ENCODE measurements at places on chromosomes 5 and 9.

DNA sequence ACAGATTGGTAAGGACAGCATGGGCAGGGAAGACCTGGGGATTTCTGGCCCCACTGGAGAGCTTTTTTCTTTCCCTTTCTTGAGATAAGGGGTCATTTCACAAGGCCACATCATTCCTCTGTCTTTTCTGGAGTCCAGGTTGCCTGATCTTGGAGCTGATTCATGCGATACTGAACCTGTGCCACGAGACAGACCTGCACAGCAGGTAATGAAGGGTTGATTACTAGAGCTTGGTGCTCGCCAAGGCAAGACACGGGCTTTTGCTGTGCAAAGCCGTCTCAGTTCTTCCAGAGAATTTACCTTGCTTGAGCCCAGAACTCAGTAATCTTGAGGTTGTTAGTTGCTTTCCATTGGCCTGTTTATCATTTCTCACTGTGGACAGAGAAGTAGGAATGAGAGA lies 39.2 kb downstream of the NUP188 start:
- DNase-seq = no peak

DNA sequence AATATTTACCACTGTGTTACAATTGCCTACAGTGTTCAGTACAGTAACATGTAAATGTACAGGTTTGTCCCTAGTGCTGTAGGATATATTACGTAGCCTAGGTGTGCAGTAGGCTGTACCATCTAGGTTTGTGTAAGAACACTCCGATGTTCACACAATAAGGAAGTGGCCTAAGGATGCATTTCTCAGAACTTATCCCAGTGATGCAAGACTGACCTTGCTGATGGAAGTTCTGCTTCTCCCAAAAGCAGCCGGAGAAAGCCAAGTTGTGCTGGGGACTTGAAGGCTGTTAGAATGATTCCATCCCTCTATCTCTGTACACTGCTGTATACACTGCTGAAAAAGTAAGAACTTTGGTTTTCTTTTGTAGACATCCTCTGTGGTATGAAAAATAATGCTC lies 21.6 kb downstream of the NEUROG1 start:
- DNase-seq = no peak

DNA sequence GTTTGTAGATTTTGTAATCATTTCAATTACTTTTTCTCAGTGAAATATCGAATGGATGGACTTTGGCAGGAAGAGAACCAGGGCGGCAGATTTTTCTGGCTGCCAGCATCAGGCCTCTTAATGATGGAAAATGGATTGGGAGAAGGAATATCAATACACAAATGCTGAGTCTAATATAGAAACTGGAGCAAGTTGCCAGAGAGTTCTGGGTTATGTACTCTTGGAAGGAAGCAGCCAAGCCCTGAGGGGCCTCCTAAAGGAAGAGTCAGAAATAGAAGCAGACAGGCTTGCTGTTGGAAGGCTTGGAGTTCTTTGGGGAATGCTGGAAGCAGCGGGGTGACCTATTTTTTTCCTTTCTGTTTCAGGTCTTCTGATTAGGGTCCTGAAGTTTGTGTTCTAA lies 428.6 kb downstream of the DMAC1 start:
- DNase-seq = no peak

DNA sequence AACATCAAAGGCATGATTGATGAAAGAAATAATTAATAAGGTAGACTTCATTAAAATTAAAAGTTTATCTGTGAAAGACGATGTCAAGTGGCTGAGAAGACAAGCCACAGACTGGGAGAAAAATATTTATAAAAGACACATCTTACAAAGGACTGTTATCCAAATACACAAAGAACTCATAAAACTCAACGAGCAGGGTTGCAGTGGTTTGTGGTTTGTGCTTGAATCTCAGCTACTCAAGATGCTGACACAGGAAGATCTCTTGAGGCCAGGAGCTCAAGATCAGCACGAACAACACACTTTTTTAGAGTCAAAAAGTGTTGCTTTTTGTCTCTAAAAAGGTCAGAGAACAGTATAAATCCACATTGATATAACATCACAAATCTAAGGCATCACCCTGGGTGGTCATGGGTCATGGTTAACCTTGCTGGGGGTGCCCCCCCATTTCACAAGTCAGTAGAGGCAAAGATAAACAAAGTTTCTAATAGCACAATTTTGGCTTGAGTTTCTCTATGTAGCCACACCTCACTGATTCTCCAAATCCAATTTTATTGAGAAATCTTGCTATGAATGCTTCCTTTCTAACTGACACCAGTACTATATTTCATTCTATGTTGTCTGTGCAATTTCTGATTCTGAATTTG lies 342.9 kb upstream of the RPS23 start:
- DNase-seq = no peak

GRCh38 chr5:131766689-131767088 lies 30.1 kb downstream of the FNIP1 start:
- no peak for DNase-seq

DNA sequence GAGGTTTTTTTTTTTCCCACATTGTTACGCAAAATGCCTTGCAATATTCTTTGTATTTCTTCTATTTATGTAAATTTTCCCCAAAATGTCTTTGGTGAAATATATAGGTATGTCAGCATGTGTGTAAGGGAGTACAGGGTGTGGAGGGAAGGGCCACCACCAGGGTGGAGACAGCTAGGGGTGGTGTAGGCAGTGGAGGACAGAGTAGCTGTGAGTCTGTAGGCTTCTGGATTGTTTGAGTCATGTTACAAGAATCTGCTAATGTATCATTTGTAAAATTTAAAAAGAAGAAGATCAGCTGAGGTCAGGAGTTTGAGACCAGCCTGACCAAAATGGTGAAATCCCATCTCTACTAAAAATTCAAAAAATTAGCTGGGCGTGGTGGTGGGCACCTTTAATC lies 175.5 kb downstream of the NXNL2 start:
- DNase-seq = no peak

DNA sequence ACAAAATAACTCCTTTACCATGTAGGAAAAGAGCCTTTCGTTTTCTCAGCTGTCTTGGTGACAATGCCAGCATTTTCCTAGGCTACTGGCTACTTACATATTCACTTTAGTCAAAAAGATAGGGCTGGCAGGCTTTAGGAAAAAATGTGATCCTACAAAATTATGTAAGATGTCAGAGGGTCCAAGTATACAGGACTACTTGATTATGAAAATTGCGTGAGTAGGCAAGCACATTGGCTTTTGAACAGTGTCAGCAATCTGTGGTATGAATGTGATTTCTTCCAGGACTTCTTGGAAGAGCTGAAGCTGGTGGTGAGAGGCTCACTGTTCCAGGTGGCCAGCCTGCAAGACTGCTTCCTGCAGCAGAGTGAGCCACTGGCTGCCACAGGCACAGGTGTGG lies 22.8 kb downstream of the THBS4 start:
- DNase-seq = no peak

GRCh38 chr5:129652349-129653056 lies 95.4 kb upstream of the MINAR2 start:
- no peak for DNase-seq

DNA sequence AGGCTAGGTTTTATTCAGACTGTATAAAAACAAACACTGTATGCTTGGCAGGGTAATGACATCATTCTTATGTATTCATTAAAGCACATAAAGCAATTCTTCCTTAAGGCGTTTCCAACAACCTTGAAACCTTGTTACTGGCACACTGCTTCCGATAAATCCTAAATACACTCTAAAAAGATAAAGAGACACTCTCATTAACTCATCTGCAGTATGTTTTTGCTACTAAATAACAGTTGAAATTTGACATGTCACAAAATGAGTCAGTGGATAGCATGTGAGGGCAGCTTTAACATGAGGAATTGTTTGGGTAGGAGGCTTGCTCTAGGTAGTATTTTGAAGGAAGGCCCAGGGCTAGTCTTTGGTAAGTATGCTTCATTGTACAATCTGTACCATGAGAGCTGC lies 13.7 kb downstream of the YIPF5 start:
- DNase-seq = no peak

DNA sequence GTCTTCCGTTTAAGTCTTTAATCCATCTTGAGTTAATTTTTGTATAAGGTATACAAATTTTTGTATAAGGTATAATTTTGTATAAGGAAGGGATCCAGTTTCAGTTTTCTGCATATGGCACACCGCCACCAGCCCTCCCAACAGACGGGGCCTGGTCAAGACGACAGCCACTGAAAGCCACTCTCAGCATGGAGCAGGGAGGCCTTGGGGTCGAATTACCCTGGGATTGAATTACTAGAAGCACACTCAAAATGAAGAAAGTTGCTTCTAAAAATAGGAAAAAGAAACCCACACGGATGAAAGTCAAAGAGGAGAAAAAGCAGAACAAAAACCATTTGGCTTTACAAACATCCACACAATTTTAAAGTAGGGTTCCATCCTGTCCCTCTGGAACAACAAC lies 586.2 kb upstream of the ADAMTS16 start:
- no peak for DNase-seq

DNA sequence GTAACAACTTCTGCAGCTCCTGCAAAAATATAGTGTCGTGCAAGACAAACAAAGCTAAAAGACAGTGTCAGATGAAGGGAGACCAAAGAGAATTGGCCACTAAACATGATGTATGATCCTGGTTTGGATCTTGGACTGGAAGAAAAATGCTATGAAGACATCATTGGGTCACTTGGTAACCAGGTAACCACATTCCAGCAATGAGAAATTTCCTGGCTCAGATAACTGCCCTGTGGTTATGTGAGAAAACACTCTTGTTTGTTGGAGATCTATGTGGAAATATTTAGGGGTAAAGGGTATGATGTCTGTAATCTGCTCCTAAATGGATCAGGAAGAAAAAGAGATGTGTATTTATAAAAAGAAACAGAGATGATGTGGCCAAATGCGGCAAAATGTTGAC lies 45.5 kb upstream of the ANKRD33B start:
- no peak for DNase-seq

DNA sequence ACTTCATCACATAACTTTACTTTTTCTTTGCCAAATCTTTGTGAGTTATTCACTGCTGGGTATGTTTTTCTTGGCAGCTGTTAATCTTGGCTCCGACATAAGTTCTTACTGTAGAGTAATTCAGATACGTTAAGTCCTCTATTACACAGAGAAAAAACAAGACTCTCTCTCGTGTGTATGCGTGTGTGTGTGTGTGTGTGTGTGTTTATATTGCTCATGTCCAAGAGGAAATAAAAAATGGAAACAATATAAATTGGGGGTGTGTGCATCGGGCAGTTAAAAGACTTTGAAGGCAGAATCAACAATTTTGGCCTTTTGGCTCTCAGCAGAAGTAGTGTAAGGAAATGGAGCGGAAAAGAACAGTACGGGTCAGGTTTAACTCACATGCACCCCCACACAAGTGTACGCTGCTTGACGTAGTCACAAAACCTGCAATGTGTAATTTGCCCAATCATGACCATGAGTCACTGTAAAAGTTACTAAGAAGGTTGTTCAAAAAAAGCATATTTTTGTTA lies 67.2 kb upstream of the IFNE start:
- DNase-seq = no peak

GRCh38 chr5:142170254-142170953 lies 61.8 kb downstream of the NDFIP1 start:
- no peak for DNase-seq

DNA sequence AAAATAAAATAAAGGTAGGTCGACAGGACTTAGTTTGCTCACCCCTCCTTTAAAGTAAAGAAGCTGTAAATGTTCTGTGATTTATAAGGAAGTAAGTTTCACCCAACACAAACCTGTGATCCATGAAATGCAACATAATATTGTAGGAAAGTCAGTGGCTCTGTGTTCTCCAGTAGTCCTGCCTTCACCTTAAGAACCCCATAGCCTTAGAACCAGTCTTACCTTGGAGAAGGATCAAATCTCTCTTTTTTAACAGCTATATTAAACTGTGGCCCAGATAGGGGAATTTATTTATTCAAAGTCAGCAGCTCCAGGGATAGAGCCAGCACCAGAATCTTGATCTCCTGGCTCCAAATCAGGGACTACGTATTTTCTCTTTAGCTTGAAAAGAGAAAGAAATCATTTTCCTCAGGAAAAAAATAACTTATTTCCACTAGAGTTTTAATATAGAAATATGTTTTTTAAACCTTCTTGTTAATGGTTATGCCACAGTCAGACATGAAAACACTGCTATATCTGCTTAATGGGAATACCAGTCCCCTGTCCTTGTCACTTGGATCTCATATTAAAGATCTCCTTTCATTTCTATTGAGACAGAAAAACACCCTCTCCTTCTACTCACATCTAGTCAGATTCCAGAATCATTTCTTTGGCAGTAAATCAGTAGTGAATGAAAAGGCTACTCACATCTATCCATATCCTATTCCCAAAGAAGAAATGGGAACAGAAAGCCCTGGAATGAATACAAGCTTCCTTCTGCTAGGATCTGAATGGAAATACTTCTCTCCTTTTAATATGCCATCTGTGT lies 269.2 kb upstream of the TNC start:
- no peak for DNase-seq

DNA sequence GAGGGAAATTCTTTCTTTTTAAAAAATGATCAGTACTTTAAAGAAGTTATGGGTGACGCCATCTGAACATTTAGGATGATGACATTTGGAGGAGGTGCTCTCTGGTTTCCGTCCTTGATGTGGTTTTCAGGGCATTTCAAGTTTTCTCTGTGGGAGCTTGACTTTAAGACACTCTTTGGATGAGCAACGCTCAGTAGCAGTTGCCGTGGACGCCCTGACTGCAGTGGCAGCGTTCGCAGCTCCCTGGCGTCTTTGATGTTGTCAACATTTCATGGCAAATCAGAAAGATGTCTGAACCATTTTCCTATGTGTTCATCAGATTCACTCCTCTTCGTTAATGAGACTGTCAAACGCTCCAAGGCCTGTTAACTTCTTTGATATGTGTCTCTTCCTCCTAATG lies 86.1 kb downstream of the ZNF354C start:
- no peak for DNase-seq

GRCh38 chr5:38854907-38855306 lies 9.1 kb downstream of the OSMR start:
- no peak for DNase-seq

- no peak for DNase-seq
Observed at GRCh38 chr5:16593013-16593412, 23.8 kb downstream of the RETREG1 start.

DNA sequence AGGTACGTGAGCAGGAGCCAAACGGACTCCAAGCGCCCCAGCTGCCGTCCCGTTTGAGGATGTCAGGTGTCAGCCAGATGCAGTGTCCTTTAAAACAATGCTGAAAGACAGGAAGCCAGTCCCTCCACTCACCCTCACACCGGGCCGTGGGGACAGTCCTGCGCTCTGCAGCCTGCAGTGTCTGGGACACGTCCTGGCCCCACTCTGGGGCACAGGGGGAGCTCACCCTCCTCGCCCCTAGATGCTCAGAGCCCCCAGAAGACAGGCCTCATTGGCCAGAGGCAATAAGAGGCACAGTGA lies 79.7 kb downstream of the ZNF354C start:
- no peak for DNase-seq

- DNase-seq = peak; percentile 15
Observed at GRCh38 chr5:112419986-112420864, 1.1 kb upstream of the EPB41L4A start.

DNA sequence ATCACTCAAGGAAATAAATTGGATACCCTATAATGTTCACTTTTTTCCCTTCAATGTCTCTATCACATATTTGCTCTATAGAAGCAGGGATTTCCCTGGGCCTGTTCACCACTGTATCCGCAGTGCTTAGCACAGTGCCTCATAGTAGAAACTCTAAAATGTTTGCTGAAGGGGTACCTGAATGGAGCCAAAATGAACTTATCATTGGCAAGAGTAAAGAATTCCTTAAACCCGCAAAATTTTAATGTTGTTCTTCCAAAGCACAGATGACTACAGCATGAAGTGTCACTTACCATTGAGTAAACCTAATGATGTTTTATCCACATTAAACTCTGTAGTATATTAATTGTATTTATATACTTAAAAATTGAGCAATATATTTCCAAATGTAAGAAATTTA lies 96.1 kb downstream of the JAKMIP2 start:
- DNase-seq = no peak

GRCh38 chr5:113202287-113202686 lies 225.7 kb downstream of the DCP2 start:
- DNase-seq = no peak
